Right atrium auricular region (tissue), 2 donors: ENCODE measurements at places on chromosomes 5 and 9.

DNA sequence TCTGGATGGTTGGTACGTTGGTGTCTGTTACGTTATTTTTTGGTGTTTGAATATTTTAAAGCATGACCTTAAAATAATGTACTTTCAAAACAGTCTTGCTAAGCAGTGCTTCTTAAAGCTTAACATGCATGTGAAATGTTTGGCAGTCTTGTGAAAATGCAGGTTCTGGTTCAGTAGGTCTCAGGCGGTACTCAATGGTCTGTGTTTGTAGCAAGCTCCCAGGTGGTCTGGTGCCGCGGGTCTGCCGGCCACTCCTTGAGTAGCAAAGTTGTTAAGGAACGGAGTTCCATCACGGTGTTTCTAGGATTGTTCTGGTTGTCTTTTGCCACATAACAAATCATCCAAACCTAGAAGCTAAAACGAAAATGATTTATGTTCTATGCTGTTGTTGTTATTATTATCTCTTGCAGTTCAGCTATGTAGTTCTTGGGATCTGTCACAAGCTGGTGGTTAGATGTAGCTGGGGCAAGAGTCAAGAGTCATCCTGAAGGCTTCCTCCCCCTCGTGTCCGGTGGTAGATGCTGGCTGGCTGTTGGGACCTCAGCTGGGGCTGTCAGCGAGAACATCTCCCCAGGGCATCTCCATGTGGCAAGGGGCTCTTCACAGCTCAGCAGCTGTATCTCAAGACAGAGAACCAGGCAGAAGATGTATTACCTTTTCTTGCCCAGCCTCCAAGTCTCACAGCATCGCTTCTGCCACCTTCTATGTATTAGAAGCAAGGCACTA, 186.8 kb downstream of the PALM2AKAP2 start:
- no peak for DNase-seq

DNA sequence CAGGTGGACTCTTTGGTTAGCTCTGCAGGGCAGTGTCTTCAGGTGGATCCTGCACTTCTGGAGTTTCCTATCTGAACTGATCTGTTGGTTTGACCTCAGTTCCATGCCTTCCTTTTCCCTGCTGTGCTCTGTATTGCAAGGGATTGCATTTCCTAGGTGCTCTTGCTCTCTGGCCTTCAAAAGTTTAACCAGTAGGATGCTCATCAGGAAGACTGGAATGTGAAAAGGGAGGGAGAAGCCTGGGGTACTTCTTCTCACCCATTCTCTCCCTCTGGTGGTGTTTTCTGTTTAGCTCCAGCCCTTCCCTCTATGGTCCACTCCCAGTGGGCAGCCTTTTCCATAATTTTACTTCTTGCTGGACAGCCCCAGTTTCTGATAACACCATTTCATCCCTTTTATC, 78.5 kb downstream of the ZNF618 start:
- DNase-seq = no peak

- DNase-seq = no peak
Observed at GRCh38 chr9:27866741-27867140, 293.5 kb upstream of the C9orf72 start.

DNA sequence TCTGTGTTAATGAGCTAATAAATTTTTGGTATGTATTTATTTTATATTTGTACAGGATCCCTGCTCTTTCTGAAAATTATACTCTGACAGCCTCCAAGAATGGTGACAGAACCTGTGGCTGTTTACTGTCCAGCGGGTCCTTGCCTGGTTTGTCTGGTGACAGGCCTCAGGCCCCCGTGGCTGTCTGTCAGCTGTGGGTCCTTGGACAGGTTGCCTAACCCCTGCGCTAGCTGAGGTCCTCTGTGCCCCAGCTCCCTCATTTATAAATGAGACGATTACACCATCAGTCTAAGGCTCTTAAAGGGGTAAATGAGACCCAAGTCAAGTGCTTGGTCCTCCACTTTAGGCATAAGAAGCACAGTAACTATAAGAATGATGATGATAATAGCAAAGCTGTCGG, 125.1 kb upstream of the COL5A1 start:
- DNase-seq = no peak

DNA sequence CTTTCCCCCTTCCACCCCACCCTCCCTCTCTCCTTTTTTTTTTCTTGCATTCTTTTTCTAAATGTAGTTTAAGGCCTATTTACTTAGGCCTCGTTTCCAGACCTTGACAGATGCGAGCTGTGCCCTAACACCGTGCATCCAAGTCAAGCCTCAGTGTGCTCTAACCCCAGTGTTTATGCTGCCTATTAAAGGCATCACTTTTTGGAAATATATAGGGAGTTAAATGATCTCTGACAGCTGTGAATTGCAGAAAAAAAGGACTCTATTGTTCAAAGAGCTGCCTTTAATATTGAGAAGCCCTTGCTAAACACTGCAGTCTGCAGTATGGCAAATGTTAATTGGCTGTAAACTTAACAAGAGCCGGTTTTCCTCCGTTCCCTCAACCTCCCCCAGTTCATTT, 270.4 kb upstream of the TUT7 start:
- no peak for DNase-seq

- no peak for DNase-seq
Observed at GRCh38 chr5:43049236-43049635, 9.1 kb upstream of the ANXA2R start.

DNA sequence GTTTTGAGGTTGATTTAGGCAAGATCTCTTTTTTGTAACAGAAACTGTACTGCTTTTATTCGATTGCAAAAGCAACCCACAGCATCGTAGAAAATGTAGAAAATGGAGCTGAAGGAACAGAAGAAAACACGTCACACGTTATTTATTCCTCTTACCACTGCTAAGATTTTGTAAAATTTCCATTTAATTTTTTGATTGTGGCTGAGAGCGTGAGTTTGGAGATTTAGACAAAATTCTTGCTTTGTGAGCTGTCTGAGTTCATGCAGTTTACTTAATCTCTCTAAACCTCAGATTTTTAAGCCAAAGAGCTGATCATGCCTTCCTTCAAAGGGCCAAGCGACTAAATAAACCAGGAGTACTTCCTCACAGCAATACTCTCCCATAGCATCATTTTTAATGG, 24.8 kb downstream of the DPYSL3 start:
- no peak for DNase-seq

GRCh38 chr9:94908011-94908563, 181.6 kb downstream of the AOPEP start:
- DNase-seq = no peak

DNA sequence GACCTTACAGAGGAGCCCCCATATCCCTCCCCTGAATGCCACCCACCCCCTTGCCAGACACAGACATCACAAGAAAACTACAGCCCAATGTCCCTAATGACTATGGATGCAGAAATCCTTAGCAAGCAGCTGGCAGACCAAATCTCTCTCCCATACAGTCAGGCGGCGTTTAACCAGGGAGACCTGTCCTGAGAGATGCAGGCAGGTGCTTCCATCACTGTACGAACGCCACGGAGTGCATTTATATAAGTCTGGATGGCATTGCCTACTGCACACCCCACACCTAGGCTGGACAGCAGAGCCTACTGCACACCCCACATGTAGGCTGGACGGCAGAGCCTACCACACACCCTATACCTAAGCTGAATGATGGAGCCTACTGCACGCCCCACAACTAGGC, 34.4 kb upstream of the SARDH start:
- DNase-seq = no peak

GRCh38 chr5:57184322-57184721, 10.5 kb downstream of the GPBP1 start:
- no peak for DNase-seq

DNA sequence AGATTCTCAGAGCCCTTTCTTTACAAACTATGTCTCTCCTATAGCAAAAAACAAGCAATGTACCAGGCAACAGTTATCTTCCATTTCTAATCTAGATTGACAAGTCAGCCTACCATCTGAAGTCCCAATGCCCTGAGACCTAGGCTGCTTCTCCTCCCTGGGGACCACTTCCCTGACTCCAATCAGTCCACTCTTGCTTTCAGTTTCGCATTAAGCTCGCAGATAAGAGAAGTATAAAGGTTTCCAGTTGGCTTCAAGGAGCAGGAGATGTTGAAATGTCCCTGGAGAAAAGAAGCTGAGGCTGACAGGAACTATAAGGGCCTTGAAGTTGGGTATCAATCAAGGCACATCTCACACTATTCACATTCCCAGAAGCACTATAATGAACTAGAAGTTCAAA, 32.3 kb downstream of the ERP44 start:
- DNase-seq = no peak

- no peak for DNase-seq
Observed at GRCh38 chr5:10654566-10654965, 90.7 kb downstream of the ANKRD33B start.

GRCh38 chr5:94802450-94802849, 184.0 kb downstream of the SLF1 start:
- no peak for DNase-seq

DNA sequence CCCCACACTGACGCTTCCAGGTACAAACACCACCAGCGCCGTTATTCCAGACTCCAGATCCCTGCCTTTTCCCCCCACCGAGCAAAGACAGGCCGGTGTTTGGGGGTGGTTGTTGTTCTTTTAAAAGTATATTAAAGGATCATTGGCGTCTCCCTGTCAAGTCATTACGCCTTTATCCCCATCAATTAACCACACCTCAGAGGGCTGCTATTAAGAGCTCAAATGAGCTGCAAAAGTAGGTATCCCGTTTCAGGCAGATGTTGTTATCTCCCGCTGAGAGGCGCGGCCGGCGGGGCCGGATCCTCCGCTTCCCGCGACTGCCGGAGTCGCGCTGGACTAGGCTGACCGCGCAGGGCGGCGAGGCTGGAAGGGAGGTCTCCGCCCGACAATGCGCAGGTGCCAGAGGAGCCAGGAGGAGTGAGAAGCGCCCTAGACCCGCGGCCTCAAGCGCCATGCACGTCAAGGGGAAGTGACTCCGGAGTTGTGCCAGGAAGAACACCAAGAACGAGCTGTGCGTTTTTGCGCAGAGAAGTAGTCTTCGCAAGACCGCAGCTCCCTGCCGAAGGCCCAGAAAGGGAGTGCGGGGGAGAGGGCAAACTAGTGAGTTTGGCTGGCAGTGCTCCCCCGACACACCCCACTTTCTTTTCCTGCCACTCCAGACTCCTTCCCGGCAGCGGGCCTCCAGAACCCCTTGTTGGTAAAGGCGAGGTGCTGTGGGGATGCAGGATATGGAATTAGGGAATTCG, 8.2 kb downstream of the NR2F1-AS1 start:
- no peak for DNase-seq

DNA sequence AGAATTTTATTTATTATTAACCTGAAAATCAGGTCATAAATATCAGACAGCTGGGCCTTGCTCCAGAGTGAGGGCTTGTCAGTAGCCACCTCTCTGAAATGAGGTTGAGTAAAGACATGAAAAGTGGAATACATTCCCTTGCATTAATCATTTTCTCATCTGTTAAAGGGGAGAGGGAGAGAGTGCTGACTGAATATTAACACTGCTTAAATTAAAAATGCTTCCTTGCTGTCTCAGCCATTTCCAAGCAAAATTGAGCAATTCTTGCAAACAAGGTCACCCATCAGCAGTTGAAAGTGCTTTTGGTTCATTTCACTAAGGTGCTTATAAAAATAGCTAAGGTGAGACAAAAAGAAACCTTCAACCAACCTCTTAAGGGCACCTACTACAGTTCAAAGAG, 102.8 kb downstream of the CMYA5 start:
- DNase-seq = no peak

GRCh38 chr5:79513704-79514390, at the start of gene HOMER1:
TSS of gene HOMER1 (minus strand) at chr5:79514134. CDS start at chr5:79512774, 1,360 bp downstream.
- no peak for DNase-seq

GRCh38 chr9:6024035-6024554, 8.7 kb upstream of the RANBP6 start:
- no peak for DNase-seq

DNA sequence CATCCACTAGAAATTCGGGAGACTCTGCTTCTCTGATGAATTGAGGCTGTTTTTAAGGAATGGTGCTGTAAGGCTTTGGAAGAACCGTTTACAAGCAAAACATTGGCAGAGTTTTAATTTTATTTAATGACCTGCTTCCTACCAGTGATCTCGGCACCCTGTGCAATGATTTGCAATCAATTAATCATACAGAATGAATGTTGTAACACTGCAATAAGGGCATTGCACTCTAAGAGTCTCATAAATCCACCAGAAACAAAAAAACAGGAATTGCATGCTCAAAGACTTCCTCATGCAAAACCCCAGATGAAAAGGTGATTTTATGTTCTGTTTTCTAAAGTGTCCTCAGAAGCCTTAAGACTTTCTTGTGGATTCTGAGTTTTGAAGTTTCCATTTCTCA, 295.7 kb downstream of the ARHGEF28 start:
- no peak for DNase-seq

GRCh38 chr5:80701597-80701996, 46.8 kb upstream of the DHFR start:
- no peak for DNase-seq

DNA sequence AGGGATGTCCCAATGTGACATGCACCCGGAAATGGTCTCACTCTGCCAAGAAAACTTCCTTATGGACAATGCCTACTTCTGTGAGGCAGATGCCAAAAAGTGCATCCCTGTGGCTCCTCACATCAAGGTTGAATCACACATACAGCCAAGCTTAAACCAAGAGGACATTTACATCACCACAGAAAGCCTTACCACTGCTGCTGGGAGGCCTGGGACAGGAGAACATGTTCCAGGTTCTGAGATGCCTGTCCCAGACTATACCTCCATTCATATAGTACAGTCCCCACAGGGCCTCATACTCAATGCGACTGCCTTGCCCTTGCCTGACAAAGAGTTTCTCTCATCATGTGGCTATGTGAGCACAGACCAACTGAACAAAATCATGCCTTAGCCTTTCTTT, 37.6 kb upstream of the CCDC152 start:
- DNase-seq = no peak

DNA sequence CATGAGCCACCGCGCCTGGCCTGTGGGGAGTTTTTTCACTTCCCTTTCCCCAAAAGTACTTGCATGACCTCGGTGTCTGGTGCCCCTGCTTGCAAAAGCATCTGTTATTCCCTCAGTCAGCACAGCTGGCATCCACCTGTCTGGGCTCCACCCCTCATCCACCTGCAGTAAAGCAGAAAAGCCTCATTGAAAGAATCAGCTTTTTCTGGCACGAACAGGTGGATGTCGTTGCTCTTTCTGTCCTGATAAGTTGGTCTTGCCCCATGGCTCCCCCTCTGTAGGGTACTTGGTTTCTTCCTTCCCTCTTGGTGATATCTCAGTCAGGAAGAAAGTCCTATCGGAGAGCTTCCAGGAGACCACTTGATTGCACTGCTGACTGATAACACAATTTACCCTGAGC, 37.4 kb downstream of the WWC1 start:
- no peak for DNase-seq

- DNase-seq = no peak
Observed at GRCh38 chr5:944992-945685, 52.5 kb downstream of the TRIP13 start.

DNA sequence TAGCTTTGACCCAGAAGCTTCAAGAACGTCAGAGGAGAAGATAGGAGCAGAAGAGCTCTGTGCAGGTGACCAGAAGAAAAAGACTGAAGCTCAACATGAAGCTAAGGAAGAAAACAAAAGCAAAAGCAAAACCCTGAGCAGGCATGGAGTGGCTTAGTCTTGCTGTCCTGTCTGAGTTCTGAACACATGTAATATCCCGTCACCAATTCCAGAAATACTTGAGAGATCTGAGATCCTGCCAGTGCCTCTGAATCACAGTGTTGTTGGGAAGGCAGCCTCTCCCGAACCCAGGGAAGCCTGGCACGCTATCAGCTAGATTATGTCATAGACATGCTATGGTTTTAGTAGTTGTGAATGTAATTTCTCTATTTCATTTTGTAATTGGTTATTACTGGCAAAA, 235.7 kb downstream of the ICE1 start:
- peak; percentile 78 for DNase-seq
